ENCODE measurements at places on chromosomes 7 and 10.

GRCh38 chr10:14742382-14742781 is 32.3 kb downstream of the FAM107B start:
- DNase-seq: no peak

DNA sequence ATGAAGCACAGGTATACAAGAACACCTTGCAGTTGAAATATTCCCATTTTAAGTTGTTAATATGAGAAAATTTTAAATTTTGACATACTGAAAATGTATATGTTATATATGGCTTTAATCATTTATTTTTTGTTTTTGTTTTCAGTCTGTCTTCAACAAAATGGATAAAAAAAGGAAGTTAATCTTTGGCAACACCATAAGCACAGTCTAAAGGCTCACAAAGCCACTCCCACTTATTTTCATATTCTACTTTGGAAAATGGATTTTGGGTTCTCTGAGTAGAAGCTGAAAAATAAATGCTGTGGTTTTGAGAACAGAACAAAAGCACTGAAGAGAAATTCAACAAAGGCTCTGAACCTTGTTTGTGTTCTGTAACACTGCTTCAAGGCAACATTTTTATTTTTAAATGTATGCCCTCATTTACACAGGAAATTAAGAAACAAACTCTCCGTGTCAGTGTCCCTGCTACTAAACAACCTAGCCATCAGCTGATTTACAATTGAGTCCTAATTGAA is 81.3 kb upstream of the LRRN3 start:
- DNase-seq: no peak

DNA sequence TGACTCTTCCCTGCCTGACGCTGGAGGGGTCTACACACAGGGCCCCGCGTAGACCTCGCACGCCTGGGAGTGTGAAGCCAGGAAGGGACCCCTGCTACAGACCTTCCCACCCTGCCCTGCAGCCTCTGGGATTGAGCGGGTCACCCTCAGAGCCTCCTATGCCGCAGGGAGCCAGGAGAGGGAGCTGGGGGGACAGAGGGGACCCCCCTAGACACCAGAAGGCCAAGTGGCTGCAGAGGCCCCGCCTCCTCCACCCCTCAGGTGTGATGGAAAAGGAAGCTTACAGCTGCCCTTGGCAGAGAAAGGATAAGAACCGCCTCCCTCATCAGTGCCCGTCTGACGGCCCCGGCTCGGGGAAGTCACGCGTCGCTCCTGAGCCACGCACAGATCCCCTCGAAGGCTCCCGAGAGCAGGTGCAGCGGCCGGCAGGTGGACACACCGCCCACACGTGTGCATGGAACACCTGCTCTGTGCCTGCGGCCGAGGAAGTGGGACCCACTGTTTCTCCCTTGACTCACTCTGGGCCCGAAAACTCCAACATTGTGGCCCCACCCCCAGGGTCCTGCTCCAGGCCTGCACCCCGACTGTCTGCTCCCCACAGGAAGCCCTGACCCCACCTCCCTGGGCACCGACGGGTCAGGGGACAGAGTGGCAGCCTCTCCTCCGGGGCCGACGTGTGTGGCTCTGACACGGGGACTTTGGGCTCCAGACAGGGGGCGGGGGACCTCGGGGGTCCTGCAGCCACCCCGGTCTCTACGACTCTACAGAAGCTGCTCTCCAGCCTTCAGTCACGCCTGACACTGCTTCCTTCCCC is 73.3 kb downstream of the MICALL2 start:
- no peak for DNase-seq

GRCh38 chr7:152989889-152990380 is 230.4 kb downstream of the ACTR3B start:
- DNase-seq: no peak

DNA sequence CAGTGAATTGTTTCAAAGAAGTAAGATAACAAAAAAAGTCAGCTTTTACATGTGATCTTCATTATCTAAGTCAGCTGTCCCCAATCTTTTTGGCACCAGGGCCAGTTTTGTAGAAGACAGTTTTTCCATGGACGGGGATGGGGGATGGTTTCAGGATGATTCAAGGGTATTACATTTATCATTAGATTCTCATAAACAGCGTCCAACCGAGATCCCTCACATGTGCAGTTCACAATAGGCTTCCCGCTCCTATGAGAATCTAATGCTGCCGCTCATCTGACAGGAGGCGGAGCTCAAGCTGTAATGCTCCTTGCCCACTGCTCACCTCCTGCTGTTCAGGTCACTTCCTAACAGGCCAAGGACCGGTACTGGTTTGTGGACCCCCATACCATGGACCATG is 607.5 kb downstream of the SUGCT start:
- no peak for DNase-seq

GRCh38 chr7:29613100-29613499 is 49.5 kb downstream of the PRR15 start:
- DNase-seq: no peak

DNA sequence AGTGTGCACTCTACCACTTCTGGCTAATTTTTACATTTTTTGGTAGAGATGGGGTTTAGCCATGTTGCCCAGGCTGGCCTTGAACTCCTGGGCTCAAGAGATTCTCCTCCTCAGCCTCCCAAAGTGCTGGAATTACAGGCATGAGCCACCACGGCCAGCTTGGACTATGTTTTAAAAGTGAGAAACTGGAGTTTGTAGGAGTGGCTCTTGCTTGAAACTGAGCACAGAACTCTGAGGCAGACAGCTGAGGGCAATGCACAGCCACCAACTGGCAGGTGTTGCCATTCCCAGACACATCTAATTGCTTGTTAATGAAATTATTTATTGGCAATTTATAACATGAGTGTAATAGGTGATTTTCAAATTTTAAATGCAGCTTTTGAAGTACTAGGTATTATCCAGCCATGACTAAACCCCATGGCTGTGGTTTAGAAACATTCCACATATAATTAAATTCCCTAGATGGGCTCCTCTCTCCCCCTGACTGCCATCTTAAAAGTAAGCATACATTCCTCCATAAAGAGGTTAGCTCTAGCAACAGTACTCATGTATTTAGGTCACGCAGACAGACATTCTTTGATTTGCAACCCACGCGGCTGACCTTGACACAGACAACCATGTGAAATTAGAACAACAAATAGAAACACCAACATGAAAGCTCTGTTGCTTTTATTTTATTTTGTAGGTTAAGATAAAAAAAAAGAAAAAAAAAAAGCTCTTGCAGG is 19.8 kb downstream of the PANK1 start:
- DNase-seq: no peak

DNA sequence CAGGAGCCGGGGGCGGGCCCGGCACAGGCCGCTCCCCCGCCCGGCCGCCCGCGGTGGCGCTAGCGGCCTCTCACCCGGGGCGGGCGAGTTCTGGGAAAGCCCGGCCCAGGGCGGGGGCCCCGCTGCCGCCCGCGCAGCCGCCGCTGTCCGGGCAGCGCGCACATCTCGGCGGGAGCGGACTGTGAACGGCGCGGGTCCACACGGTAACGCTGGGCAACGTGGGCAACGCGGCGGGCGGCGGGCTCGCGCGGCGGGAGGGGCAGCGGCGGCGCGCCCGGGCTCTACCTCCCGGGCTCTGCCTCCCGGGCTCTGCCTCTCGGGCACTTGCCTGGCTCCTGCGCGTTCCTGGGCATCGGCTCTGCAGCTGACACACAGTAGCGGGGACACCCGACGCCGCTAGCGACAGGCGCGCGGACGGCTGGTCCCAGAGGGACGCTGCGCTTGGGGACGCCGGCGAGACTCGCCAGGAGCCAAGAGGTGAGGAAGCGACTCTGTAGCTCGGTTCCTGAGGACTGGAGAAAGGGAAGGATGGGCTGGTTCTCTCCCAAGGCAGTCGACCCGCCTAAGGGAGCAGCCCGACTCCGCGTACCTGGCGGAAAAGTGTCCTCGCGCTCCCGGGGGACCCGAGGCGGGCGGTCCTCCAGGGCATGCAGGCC is at the start of gene PLCE1:
PLCE1 (plus strand) TSS at position 150 of the 656 bp plus-strand sequence. CDS start 37,116 bp downstream, outside the sequence.
- DNase-seq: no peak

- DNase-seq: no peak
Observed at GRCh38 chr7:115224922-115225321, 303.0 kb downstream of the MDFIC start.

DNA sequence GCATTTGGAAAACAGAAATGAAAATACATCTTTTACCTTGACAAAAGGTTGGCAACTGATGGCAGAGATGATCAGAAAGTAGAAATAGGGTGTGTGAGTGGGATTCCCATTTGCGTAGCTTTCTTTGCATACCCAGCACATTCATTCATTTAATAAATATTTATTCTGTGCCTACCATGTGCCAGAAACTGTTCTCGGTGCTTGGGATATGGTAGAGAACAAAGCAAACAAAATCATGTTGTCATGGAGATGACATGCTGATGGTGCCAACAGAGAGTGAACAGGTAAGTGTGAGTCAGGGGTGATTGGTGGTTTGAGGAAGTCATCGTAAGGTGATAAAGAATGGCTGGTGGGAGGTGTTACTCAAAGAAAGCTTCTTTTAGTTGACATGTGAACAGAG is 45.4 kb downstream of the CACNB2 start:
- no peak for DNase-seq

- DNase-seq: no peak
Observed at GRCh38 chr7:17934612-17935240, 5.6 kb downstream of the SNX13 start.

DNA sequence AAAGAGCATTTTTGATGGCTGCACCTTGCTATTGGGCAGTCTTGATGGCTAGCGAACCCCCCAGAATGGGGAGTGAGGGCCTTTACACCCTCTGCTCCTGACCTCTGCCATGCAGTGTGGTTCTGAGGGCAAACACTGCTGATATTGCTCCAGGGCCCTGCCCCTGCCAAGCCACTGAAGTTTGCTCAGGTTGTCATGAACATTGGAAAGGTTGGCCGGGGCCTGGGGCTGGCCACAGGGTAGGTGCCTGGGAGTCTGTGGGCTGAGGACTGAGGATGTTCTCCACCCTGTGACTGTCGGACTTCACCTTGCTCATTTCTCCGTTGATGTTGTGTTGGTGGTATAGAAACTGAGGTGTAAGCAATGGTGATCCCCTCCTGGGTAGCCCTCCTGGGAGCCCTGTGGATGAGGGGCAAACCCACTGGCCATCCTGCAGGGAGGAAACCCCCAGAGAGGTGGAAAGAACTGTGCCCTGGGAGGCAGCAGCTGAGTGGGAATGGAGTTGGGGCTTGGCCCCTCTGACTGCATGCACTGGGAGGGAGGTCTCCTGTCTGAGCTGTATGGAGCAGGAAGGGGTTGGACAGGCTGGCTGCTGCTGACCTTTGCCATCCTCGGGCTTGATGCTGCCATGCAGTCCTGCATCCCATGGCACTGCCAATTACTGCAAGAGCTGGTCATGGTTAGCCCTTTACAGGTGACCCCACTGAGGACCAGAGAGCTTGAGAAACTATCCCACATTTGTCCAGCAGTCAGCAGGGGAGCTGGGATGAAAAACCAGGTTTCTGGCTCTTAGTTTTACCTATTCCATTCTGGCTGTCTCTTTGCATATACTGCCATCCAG is 77.1 kb downstream of the SH2D4B start:
- DNase-seq: no peak

DNA sequence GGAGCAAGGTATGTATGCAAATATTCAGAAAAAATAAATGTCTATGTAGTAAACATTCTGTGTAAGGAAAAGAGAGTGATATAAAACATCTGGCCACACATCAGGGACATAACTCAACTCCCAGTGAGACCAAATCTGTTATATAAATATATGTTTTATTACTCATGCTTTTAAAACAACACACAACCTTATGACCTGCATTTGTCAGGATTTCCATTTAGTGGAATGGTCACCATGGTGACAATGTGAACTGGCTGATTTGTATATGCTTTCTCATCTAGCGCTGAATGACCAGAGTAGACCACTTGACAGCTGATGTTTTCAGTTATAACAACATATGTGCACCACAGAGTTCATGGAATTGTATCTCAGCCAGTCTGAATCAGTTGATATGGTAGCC is 551.7 kb downstream of the HTR7 start:
- peak; percentile 98 for DNase-seq

DNA sequence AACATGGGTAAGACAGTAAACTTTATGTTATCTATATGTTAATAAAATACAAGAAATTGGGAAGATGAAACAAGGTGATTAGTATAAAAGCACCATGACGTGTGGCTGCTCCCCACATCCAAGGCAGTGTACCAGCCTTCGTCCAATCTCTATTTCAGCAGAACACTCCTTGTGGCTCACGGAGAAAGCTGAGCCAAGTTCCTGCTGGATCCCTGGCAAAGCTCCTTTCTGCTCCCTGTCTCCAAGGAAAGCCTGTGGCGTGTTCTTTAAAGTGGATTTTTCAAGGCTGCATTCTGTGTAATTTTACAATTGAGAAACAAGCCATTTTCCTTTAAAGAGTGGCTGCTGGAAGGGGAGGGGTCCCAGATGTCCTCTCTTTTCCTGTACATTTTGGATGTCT is 467.3 kb downstream of the PTPRN2 start:
- no peak for DNase-seq

DNA sequence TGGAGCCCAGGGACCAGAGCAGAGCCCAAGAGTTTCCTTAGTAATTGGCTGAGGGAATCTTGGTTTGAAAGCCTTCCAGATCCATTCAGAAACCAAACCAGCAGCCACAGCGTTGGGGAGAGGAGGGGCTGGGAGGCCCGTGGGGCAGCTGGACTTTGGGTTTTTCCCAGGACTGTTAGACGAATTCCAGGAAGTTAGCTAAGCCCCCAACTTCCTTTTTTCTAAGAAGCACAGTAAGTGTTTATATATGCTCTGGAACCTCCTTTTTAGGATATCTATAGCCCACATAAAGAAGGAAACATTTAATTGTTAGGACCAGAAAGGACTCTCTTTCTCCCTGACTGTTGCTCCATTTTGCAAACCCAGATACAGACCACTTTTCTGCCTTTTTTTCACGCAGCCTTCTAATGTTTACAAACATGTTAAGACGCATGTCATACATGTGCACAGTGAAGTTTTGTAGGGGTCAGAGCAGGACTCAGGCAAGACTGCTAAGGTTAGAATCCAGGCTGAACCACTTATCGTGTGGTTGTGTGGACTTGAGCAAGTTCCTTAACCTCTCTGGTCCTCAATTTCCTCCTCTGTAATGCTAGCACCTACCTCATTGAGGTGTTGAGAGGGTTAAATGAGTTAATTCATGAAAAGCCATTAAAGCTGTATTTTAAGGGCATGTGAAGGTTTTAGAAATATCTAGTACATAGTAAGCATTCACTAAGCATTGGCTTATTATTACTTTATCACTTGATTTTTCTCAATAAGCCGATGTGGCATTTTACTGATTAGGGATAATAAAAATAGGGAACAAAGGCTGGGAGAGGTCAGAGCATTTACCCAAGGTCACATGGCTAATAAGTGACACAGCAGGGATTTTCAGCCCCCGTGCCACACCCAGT is 42.4 kb downstream of the TBATA start:
- DNase-seq: peak; percentile 47

DNA sequence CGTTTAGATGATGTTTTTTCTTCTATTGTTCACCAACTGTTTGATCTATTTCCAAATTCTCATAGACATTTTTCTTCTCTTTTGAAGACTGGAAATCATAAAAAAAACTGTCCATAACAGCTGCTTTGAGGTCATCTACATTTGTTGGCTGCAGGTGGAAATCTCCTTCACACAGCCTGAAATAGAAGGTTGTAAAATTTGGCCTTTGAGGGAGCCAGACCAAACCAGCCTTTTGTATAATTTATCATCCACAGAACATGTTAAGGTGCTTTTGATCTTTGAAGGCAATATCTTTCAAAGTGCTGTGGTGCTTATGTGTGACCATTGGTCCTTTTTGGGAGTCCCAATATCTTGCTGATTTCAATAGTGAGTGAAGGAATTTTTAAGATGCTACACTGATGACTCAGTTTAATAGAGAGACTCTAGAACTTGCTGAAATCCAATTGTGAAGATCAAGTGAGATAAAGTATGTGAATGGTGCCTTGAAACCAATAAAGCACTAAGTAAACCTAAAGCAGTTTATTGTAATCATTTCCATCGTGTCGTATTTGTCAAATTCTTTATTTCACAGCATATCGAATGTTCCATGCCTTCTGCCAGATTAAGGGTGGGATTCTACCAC is 5.4 kb downstream of the FERD3L start:
- DNase-seq: no peak

All from HFF-Myc (cell line).